ENCODE measurements at places on chromosomes 2 and 18.

- no peak for DNase-seq
These were observed 113.9 kb downstream of the MREG start for GRCh38 chr2:215899141-215900074.

- no peak for DNase-seq
These were observed 79.5 kb downstream of the NXPH2 start for GRCh38 chr2:138700716-138701115.

- DNase-seq: no peak
These were observed 197.4 kb downstream of the DSEL start for GRCh38 chr18:67319109-67319508.

GRCh38 chr2:9769171-9770005, 73.9 kb upstream of the TAF1B start:
- DNase-seq: peak; percentile 82

- no peak for DNase-seq
These were observed 116.5 kb upstream of the OTOS start for GRCh38 chr2:240256704-240257637.

DNA sequence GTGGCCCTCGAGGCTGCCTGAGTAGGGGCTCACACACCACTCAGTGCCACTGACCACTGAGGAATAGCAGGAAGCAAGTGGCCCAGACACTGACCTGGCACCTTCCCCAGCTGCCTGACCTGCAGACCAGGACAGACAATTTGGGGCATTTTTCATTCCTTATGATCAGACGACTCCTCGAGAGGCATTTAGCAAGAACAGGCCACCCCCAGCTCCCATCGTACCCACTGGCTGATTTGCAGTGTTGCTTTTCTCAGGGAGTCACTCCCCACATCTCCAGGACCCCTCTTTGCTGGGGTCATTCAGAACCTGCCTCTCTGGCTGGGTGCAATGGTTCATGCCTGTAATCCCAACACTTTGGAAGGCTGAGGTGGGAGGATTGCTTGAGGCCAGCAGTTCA, 185.7 kb downstream of the HAUS1 start:
- no peak for DNase-seq

DNA sequence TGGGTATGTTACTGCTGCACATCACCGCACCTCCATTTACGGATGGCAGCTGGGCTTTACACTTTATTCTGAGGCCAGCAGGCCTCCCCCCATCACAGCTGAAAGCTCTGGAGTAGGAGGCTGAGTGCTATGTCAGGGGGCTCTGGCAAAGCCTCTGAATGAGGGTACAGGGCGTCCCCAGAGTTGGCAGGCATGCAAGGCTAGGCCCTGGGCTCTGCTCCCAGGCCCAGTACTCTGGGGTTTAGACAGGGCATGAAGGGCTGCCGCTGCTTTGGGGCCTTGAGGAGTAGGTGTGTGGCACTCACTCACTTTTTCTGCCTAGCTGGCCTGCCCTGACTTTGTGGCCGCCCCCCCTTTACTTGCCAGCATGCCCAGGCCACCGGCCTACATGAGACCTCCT, 90.8 kb downstream of the WDSUB1 start:
- no peak for DNase-seq

DNA sequence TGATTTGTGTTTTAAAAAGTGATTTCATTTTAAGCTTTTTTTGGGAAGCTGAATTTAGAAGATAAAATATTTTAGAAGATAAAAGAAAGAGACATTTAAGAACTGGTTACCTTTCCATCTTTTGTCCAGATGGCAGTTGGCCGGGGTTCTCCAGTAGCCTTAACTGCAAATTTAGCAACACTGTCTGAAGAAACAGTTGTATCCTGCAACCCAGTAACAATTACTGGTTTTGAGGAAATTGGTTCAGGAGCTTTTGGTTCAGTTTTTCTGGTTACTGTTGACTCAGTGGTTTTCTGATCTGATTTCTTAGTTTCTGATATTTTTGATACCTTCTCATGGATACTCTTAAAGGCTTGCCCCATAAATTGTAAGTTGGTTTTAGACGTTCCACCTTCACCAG, 49.9 kb downstream of the PLEKHA3 start:
- no peak for DNase-seq

DNA sequence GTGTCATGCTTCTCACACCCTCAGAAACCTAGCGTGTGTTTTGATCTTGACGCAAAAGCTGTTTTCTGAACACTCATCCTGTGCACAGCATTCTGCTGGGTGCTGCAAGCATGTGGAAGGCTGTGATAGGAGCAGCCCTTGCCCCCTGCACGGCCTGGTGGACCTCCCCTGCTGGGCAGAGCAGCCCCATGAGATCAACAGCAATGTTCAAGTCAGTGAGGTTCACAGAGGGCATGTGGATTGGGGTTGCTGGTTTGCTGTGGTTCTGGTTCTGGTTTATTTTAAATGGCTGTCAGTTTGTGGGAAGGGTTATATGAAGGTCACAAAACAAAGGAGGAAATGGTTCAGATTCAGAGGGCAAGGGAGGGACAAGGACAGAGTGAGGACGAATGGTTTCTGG, 71.3 kb downstream of the SOWAHC start:
- no peak for DNase-seq

DNA sequence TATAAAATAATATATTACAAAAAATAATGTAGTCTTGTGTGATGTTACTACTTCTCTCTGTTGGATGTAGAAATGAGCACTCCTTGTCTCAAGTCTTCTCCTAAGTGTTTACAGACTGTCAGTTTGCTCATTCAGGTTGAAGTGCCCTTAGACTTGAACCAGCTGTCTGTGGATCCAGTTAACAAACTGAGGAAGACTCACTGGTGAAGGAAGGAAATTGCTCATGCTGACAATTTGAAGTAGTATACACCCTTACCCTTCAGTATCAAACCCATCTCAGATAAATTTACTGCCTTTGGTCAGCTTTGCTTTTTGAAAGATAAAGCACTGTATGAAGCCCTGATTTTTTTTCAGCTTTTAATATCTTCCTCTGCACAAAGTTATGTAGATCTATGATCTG, 854.2 kb upstream of the ZEB2 start:
- no peak for DNase-seq

DNA sequence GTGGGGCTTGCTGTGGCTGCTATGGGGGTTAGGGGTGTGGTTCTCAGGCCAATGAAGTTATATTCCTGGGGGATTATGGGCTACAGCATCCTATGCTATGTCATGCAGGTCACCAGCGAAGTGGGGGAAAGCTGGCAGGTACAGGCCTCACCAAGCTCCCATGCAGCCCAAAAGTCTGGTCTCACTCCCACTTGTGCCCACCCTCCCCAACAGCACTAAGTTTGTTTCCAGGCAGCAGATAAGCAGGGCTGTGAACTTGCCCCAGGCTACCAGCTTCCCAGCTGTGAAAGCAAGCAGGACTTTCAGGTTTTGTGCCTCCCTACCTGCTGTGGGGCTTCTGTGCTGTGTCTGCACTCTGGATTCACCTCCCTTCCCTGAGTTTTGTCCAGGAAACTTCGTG, 469.7 kb downstream of the CPS1 start:
- DNase-seq: no peak

GRCh38 chr2:191304939-191305875, 60.0 kb downstream of the MYO1B start:
- DNase-seq: no peak

DNA sequence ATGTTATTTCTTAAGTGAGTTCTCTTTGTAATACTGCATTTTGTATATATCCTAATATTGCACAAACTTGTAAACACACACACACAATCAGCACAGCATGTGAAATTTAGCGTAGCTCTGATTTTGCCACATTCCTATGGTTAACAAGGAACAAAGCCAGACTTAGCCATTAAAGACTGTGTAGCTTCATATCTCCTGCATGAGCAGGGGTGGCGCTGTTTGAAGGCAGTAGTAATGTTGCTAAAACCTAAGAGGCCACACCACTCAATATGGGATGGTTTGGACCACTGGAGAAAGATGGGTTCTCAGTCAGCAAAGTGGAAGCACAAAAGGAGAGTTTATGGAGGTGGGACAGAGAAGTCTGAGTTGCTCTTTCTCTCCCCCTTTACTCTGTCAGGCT, 61.1 kb upstream of the RND3 start:
- no peak for DNase-seq

- DNase-seq: no peak
These were observed 48.7 kb downstream of the ATOH8 start for GRCh38 chr2:85802354-85803103.

DNA sequence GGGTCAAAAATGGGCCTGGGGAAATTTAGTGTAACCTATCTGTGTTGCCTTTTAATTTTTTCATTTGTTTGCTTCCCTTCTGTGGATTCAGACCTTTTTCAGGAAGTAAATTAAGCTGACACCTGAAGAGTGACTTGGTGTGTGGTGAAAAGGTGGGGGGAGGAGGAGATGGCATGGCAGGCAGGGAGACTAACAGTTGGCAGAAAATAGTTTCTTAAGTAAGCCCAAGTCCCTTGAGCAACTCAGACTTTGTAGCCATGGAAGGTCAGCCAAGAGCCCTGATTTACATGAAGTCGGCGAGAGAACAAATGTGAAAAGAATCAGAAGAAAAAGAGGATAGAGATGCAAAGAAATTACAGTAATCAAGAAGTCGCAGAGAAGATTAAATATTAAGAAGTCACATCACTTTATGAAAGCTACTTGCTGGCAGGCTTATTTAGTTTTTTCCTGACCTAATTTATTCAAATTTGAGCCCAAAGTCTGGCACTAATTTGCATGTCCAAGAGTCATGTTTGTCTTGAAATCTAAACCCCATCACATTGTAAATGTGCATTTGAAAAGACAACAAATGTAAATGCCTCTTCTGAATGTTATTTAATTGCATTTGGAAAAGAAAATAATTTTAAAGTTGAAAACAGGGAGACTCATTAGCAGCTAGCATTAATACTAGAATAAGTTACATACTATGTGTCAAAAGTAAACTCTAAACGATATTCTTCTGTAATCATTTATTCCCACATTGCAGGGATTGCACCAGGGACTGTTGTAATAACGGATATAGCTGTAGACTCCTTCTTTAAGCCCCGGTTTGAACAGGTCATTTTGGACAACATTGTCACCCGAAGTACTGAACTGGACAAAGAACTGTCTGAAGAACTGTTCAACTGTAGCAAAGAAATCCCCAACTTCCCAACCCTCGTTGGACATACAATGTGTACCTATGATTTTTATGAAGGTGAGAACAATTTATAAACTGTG, 19.3 kb downstream of the UPP2 start:
- no peak for DNase-seq

- no peak for DNase-seq
These were observed 26.7 kb downstream of the PDCL3 start for GRCh38 chr2:100589527-100589926.

GRCh38 chr18:50644807-50645206, 84.9 kb downstream of the MAPK4 start:
- no peak for DNase-seq

DNA sequence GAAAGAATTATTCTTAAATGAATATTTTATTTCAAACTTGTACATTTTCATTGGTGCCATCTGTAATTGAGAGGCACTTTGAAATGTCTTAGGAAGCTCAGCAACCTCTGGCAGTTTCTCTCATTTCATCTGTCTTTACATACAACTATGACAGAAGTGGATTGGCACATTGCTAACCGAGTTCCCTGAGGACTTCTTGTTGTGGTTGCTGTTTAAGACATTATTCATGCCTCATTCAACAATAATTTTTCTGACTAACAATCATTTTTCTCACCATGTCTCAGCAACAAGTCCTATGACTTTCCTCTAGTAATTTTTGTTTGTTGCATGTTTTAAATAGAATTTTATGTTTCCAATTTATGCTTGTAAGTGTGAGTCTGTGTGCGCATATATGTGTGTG, 284.0 kb upstream of the CWC22 start:
- no peak for DNase-seq

GRCh38 chr18:3170441-3171161, 49.2 kb downstream of the MYOM1 start:
- no peak for DNase-seq

DNA sequence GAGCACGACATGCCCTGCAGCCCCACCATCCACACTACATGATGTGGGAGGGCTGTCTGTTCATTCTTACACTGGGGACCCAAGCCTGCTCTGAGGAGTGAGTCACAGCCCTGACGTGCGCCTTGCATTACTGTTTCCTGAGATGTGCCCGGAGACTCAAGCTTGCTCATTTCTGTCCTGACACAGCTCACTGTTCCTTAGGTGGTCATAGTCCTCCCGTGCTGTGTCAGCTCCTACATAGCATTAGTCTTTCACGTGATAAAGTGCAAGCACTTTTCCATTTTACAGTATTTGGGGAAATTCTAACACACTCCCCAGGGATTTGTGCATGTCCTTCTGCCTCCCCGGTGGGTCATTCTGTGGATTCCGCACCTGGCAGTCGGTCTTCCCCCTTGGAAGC, 46.2 kb upstream of the TRIM43B start:
- DNase-seq: peak; percentile 60
